ENCODE measurements at places on chromosomes 1 and 21.
A peak's percentile ranks its signal among the peaks of the same experiment; 100 is the strongest.

DNA sequence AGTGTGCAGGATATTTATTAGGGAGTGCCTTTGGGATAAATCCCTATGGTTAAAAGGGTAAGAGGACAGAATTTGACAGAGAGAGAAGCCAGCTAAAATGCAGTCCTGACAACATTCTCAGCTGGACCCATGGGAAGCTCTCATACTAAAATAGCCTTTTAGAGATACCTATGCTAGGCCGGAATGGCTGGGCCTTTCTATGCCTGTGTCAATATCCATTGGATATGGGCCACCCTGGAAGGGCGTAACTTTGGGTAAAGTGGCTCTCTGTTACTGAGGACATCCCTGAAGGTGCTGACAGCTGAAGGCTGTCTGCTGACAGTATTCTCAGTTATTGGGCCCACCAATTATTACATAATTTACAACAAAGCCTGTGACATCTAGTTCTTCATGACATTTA, 613.0 kb upstream of the B3GALT2 start:
- no peak for DNase-seq

DNA sequence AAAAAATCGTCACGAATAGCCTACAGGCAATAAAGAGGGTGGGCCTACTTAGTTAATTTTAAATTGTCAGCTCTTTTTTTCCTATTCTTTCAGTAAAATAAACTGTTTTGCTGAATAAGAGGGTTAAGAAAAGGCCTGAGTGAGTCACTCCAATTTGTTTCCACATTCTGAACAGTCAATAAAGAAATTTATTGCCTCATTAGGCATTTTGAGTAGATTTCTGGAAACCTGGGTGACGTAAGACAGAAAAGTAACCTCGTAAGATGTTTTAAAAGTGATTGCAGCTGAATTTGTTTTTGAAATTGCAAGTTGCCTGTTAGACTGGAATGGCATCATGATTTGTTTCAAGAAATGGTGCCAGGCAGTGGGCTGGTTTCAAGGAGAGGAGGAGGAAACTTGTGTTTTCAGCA, 439.3 kb downstream of the USP25 start:
- DNase-seq = peak; percentile 41

DNA sequence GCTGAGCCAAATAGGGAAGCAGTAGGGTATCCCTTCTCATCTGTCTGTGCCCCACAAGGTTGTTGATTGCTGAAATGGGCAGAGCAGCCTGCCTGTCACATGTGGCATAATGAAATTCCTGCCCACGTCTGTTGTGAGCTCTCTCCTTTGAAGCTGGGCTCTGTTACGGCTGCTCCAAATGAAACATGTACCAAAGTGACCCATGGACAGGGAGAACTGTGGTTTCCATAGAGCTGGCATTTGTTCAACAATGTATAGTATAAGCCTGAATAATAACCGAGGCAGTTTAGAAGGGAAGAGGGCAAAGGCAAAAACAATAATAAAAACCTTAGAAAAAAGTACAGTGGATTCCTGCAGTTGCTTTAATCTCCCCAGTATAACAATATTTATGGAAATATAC, 149.7 kb downstream of the LYPLAL1 start:
- no peak for DNase-seq

GRCh38 chr1:39080269-39080826, 54.2 kb downstream of the NDUFS5 start:
- no peak for DNase-seq

GRCh38 chr1:21325231-21325718, 35.0 kb upstream of the ECE1 start:
- DNase-seq = no peak

GRCh38 chr1:10623686-10624145, 149.0 kb downstream of the PEX14 start:
- DNase-seq = no peak

DNA sequence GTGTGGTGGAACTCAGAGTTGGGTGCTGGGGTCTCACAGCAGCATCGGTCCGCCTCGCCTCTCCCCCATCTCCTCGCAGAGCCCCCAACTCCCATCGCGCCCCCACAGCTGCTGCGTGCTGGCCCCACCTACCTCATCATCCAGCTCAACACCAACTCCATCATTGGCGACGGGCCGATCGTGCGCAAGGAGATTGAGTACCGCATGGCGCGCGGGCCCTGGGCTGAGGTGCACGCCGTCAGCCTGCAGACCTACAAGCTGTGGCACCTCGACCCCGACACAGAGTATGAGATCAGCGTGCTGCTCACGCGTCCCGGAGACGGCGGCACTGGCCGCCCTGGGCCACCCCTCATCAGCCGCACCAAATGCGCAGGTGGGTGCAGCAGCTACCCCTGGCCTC, 24.2 kb downstream of the PTPRU start:
- no peak for DNase-seq

GRCh38 chr1:156112276-156113137, 2.0 kb upstream of the LMNA start:
- DNase-seq = peak; percentile 46

Measured in Ammon's horn (tissue), 1 donor.